HT1080 (cell line): ENCODE measurements at places on chromosomes 6 and 20. TPM values are rescaled to one million over a fixed set of nuclear protein-coding genes. Genes with fewer than 3 reads are reported as not detected.

- no peak for DNase-seq
Observed at GRCh38 chr6:141443032-141443431, 689.7 kb upstream of the GJE1 start.

The MOXD1 gene
- total RNA-seq: 4.0 and 6.1 TPM in 2 replicates

DNA sequence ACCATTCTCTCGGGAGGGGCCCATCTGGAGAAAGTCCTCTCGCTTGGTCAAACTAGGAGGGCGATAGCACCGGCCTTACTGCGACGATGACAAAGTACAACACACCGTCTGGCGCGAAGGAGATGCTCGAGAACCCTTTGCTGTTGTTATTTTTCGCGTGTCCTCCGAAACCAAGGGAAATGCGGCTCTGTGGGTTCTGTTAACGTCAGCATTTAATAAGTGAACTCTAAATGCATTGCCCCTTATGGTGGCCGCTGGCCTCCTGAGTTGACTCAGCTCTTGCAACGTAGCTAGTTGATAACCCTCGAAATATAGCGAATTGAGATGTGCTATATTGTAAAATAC lies 577 bp upstream of the SCAND1 start:
- no peak for DNase-seq

The NOTCH4 gene
- 1.1 and 2.7 TPM in 2 replicates for total RNA-seq

GRCh38 chr6:116485559-116486184 lies 24.5 kb downstream of the CALHM6 start:
- peak; percentile 15 for DNase-seq

GRCh38 chr20:2756056-2756611 lies 44.3 kb downstream of the CPXM1 start:
- peak; percentile 38 for DNase-seq

The OR12D3 gene
- not detected in 2 replicates for total RNA-seq

The TAAR2 gene
- total RNA-seq: not detected in 2 replicates

GRCh38 chr6:163122365-163122764 lies 292.2 kb upstream of the QKI start:
- no peak for DNase-seq

DNA sequence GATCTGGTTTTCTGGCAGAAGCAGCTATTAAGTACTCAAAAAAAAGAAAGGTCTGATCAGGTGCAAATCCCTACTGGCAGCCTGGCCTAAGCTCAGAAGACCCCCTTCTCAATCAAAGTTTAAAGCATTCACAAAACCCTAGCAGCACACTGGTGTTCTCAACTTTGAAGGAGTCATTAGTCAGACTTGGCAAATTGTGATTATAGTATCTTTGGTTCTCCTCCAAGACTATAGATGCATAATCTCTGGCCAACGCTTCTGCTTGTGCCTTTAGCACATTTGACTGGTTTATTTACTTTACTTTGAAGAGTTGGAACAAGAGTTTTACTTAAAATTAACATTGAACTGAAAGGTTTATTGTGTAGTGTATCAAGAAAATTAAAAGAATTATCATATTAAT lies 248.9 kb downstream of the PTPRK start:
- no peak for DNase-seq

GRCh38 chr20:38499366-38499765 lies 26.7 kb downstream of the RALGAPB start:
- no peak for DNase-seq

The PDYN gene
- total RNA-seq: not detected in 2 replicates

- DNase-seq: peak; percentile 31
Observed at GRCh38 chr6:151071295-151071694, 168.5 kb upstream of the AKAP12 start.

The PRSS35 gene
- total RNA-seq: 0.69 and 0.70 TPM in 2 replicates

The RBBP8NL gene
- not detected in 2 replicates for total RNA-seq

DNA sequence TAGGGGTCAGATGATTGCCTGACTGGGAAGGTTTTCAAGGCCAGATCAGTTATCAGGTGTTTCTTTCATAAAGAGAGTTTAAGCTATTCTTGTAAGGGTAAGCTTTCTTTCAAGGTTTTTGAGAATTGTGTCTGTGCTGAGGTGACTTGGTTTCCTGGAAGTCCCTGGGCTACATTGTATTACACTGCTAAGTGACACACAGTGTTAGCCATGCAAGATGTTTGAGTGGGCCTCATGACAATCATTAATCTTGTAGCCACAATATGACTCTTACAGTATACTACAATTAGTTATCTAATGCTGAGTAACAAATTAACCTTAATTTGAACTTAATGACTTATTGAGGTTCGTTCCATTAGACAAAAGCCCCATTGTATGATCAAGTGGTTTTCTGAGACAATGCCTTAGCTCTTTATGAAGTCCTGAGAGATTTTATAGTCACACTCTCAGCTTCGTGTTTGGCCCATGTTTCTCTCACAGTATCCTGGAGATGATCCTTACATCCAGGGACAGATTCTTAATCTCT lies 186.7 kb downstream of the RPS12 start:
- DNase-seq: no peak

GRCh38 chr20:3766422-3767109 lies 987 bp downstream of the ADISSP start:
- DNase-seq: no peak

DNA sequence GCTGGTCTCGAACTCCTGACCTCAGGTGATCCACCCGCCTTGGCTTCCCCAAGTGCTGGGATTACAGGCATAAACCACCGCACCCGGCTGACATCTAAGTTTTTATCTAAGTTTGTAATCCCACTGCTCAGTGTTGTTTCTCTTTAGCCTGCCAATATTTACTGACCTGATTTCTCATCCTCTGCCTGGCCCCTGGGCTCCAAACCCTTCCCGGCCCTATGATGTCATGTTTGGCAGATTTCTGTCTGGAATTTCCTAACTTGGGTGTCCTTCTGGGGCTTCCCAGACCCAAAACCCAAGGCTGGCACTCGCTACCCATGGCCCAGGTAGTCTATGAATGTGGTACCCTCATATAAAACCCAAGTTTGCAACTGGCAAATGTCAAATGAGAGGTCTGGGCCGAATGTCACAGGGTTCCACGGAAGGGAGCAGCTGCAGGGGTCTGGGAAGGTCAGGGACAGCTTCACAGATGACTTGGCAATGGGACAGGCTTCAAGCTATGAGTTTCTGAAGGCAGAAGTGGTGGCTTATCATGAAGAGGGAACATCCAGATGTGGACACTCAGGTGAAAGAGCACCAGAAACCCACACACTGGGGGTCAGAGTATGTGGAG lies 54.9 kb downstream of the TMEM170B start:
- no peak for DNase-seq

GRCh38 chr20:25136643-25137559 lies 55.0 kb upstream of the VSX1 start:
- DNase-seq: peak; percentile 94

The TPD52L1 gene
- total RNA-seq: 13.6 and 18.1 TPM in 2 replicates

- no peak for DNase-seq
Observed at GRCh38 chr20:31566319-31566657, 38.8 kb upstream of the ID1 start.

The ABHD16B gene
- not detected in 2 replicates for total RNA-seq

GRCh38 chr6:122714059-122714458 lies 65.5 kb upstream of the FABP7 start:
- no peak for DNase-seq

The C20orf141 gene
- 0.50 TPM in 1 of 2 replicates, not detected in the other for total RNA-seq

GRCh38 chr20:38970302-38970701 lies 8.2 kb downstream of the DHX35 start:
- peak; percentile 65 for DNase-seq

The HTR1E gene
- not detected in 2 replicates for total RNA-seq

The TP53TG5 gene
- not detected in 2 replicates for total RNA-seq
